Glomerular endothelial cell (primary cell): ENCODE measurements at places on chromosomes 1 and 21.

- no peak for DNase-seq
These were observed 234.7 kb downstream of the SETD4 start for GRCh38 chr21:35825370-35826353.

DNA sequence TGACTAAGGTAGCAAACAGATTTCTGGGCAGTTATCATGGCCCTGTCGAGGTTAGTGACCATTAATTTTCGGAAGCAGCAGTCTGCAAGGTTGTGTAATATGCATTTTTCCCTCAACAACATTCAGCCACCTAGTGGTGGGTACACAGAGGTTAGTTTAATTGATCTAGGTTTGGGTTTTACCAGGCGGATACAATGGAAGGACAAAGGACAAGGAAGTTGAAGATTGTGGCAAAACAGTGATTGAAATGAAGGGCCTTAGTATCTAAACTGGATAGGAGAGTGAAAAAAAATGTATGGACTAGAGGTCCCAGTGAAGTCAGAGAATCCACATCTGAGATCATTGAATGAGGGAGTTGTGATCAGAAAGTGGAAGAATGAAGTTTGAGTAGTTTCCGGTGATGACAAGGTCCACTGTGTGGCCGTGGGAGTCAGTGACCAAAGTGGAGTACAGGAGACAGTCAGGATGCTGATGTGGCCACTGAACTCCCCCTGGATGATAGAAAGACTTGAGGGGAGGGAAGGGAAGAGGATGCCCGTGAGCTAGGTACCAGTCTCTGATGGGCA lies 2.8 kb downstream of the ARMH1 start:
- DNase-seq = no peak

DNA sequence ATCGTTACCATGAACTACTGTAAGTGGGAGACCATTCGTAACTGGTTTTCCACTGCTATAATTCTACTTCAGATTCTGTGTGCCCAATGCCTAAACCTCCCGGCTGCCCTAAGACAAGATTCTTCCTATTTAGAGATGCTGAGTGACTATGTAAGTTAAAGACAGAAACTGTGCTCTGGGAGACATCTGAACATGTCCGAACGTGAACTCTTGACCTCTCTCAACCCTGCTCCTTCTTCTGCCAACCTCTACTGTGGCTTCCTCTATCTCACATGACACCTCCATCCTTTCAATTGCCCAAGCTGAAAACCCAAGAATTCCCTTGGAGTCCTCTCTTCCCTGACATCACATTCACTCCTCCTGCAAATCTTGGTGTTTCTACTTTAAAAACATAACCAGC lies 182.9 kb downstream of the AKT3 start:
- no peak for DNase-seq

DNA sequence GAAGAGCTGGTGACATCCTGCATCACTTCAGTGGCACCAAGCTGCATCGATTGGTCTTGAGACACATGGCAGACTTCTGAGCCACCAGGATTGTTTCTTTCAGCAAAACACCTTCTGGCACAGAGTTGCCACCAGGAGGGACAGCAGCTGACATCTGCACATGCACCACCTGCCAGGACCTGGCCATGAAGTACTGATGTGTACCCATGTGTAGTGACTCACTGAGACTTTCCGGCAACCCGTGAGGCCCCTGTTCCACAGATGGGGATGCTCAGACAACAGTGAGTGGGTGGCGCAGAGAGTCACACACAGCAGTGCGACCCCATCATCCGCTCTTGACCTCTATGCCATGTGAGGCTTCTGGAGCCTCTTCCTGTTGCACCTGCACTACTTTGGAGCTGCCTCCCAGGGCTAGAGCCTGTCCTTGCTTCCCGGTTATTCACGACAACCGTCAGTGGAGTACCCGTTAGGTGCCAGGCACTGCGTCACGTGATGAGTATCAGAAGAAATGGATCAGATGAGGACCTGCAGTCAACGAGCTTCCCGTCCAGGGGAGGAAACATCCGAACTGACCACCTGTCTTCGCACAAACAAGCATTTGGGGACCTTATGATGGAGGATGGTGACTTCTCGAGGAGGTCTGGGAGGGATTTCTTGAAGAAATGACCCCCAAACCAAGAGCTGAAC lies 80.5 kb upstream of the VAMP3 start:
- no peak for DNase-seq

DNA sequence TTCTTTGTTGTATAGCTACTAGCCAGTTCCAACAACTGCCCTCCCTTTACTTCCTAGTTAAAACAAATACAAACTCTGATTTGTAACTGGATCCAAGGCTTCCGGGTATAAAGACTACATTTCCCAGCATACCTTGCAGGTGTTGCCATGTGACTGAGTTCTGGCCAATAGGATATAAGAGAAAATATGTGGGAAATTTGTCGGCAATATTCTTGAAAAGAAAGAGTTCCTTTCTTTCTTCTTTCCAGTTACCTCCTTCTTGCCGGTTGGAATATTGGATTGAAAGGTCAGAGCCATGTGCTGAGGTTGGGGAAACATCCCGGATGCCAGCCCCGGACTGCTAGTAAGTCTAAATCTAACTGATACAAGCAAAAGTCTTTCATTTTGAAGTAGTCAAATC lies 23.0 kb upstream of the ZBTB40 start:
- DNase-seq = no peak

- no peak for DNase-seq
These were observed 1634.1 kb downstream of the PLA2G4A start for GRCh38 chr1:188462837-188463236.

- DNase-seq = no peak
These were observed 401.8 kb downstream of the SRGAP2C start for GRCh38 chr1:121586369-121587229.

- DNase-seq = no peak
These were observed 62.3 kb downstream of the HLCS start for GRCh38 chr21:36904093-36904666.
